ENCODE measurements at places on chromosomes 12 and 14.

DNA sequence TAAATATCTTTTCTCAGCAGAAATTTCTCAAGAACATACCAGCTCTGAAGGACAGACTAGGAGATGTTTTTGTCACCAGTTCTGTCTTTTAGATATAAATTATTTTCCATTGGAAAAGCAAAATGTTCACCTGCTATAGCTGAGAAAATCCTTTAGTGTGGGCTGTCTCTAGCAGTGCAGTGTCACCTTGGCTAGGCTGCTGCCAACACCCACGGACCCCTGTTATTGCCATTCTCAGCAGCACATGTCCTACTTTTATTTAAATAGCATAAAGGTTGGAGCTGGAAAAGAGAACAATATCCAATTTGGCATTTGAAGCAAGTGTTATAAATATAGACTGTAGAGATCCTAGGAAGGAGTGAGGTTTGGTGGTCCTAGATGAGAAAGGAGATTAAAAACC is 156.4 kb downstream of the TPH2 start:
- DNase-seq = no peak

- DNase-seq = no peak
These were observed 78.7 kb downstream of the SYNE3 start for GRCh38 chr14:95437715-95438114.

GRCh38 chr14:75291331-75291730 is 12.7 kb downstream of the FOS start:
- no peak for DNase-seq

GRCh38 chr12:62737188-62737587 is 197.8 kb downstream of the PPM1H start:
- no peak for DNase-seq

DNA sequence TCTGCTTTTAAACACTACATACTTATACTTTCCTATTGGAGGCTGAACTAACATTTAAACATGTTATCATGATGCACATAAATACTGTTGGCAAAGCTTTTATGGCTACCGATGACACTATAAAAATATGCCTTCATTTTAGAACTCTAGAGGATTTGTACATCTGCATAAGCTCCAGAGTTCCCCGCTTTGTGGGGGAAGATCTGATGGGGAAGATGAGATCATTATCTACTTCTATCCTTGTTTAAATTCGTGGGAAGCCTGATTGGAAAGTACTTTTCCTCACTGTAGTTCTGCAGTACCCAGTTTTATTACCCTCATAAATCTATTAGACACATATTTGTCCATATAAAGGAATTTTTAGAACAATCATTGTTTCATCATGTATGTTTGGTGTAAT is 299.6 kb upstream of the ATP2B1 start:
- DNase-seq = no peak

DNA sequence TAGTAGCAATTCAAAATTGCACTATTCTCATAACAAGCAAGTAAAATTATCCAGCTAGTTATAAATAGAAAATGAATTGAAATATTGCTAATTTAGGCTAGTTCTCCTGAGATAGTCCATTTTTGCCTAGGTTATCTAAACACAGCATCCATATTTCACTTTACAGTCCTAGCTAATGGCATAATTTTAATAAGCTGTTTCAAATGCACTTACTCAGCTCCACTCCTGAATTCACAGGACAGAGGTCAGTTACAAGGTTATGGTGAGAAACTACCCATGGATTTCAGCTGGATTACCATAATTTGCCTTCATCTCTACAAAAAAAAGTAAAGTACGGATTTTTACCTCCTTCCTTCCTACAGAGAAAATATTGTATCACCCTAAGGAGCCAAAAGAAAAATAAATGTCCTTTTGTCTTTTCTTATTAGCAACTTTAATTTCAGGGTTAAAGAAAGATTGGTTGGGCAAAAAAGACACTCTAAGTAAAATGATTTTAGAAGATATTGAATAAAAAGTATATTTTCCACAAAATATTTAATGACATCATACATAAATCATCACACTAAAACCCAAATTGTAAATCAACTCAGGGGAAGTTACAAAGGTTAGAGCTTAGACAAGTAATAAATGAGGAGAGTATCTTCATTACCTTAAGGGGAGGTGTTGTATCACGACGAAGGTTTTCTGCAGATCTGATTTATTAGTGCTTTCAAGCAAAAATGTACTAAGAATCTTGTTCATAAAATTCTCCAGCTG is 377.4 kb downstream of the C12orf50 start:
- DNase-seq = no peak

DNA sequence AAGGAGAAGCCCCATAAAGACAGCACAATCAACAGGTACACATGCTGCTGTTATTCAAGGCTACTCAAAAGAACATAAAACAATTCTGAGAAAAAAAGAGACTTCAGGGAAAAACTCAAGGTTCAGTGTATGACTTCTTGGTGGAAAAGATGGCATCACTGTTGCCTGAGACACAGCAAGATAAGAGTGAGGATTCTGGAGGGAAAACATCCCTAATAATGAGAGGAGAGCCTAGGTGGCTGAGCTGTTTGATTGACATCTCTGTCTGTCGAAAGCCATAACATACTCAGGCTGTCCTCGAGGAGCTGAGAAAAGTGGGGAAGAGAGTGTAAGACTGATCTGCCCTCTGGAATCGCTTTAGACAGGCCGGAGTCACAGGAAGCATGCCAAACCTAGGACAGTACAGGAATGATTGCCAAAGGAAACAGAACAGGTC is 193.4 kb upstream of the AMIGO2 start:
- DNase-seq = no peak

GRCh38 chr12:19830446-19830845 is 391.2 kb downstream of the AEBP2 start:
- no peak for DNase-seq

DNA sequence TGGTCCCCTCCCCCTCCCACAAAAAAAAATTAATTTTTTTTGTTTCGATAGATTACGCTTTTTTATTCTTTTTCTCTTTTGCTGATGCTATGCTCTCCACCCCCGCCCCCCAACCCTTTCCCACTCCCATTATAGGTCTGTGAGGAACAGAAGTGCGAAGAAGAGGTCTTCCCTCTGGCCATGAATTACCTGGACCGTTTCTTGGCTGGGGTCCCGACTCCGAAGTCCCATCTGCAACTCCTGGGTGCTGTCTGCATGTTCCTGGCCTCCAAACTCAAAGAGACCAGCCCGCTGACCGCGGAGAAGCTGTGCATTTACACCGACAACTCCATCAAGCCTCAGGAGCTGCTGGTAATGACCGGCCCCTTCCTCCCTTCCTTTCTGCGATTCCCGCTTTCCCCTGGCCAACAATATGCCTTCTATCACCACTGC is 2.3 kb downstream of the CCND2 start:
- no peak for DNase-seq

DNA sequence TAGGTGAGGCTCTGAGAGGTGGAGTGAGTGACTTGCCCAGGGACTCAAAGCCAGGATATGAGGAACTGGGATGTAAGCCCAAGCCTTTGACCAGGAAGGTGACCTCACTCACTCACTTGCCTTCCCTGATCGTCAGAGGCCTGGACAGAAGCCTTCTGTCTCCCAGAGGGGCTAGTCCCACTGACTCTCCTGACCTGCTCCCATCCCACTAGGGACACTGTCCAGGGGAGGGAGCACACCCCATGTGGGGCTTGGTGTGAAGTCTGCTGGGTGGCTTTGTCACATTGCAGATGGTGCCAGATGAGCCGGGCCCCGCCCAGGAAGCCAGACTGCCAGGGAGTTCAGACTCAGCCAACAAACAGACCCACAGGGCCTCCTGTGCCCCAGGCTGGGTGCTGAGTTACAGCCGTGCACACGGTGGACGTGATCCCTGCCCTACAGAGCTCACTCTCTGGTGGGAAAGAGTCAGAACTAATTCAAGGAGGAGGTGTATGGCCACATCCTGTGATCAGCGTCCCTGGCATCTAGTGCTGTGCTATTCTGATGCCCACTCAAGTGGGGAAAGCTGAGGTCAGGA is 28.3 kb downstream of the MMAB start:
- DNase-seq = peak; percentile 18

- DNase-seq = peak; percentile 79
These were observed 7.7 kb upstream of the AMN1 start for GRCh38 chr12:31736472-31736871.

DNA sequence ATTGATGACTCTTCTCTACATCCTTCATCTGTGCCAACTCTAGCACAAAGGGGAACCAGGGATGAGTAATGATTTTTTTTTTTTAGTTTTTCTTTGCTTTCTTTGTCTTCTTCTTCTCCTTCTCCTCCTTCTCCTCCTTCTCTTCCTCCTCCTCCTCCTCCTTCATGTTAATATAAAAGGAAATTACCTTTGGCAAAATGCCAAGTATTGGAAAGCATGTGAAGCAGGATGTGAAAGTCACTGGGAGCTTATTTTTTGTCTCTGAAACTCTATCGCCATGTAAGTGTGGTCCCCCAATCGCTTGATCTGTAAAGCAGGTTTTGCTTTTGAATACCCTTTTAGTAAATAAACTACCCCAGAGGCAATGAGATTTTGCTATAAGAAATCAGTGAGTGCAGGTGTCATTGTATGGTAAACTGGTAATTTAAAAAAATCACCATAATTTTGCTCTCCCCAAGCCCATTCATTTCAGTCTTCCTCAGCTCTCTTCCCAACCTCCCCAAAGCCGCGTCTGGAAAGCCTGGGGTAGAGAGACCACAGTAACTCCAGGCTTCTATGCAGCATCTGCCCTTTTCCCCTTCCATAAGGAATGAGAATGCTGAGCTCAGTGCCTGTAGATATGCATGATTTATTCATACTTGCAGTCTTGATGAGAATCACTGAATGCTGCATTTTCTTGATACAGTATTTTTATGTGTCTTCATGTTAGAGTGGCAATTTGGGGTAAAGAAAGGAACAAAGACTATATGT is 388.7 kb downstream of the TMEM117 start:
- no peak for DNase-seq

GRCh38 chr12:11166300-11166699 is 4.7 kb upstream of the SMIM10L1 start:
- no peak for DNase-seq

- no peak for DNase-seq
These were observed 160.6 kb downstream of the ANO4 start for GRCh38 chr12:100955139-100955538.

GRCh38 chr14:78403278-78403815 is 233.2 kb downstream of the NRXN3 start:
- DNase-seq = no peak

DNA sequence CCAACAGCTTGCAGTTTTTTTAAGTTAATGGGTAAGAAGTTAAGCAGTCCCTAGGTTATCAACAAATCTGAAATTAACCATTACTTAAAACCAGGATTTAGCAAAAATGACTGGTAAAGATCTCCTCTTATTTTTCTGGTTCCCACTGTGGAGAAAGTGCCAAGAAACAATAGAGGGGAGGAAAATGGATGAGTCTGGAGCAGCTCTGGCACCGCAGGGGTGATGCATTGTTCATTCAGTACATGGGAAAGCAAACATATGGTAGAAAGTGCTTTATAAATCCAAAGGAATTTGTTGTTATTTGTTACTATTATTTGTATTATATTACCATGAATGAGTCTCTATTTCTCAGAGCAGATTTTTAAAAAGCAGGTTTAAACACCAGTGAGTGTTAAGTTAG is 92.2 kb downstream of the DYRK2 start:
- DNase-seq = no peak

GRCh38 chr12:93002293-93003054 is 73.4 kb upstream of the EEA1 start:
- DNase-seq = no peak

GRCh38 chr14:96104469-96105057 is 65.4 kb downstream of the C14orf132 start:
- no peak for DNase-seq

All from CD4-positive, alpha-beta T cell treated with Interleukin-17A for 4 hours (primary cell).